Activated gamma-delta T cell treated with Interleukin-2 at 50 U/mL for 16 hours (primary cell): ENCODE measurements at places on chromosomes 4 and X.

DNA sequence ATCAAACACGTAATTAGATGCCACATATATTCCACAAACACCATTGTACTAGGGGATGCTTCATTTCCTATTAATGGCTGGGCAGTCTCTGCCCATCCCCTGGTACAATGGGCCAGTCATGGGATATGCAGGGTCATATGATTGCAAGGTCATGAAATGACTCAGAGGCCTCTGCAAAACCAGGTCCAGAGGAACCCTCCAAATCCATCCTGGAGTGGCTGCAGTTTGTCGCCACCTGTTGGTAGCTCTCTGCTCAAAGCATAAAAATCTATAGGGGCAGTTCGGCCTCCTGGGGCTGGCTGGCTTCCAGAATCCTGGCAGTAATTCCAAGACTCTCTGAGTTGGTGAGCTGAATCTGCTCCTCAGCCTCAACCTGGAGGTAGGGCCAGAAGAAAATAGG is 22.9 kb upstream of the PUDP start:
- peak; percentile 36 for DNase-seq

GRCh38 chrX:108020631-108021030 is 24.2 kb upstream of the VSIG1 start:
- no peak for DNase-seq

DNA sequence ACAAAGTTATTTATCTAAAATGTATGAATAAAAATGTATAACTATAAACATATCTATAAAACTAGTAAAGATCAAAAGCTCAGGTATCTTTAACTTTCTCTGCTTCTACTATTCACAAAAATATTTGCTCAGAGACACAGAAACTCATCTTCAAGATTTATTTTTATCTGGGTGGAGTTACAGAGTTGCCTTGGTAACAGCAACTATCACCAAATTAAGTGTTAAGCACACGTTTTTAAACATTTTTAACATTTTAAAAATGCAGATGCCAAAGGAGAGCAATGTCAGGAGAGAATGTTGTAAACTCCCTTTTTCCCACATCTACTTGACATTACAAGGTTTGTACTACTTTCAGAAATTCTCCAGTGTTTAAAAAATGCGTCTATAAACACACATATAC is 71.4 kb downstream of the SNCA start:
- no peak for DNase-seq

DNA sequence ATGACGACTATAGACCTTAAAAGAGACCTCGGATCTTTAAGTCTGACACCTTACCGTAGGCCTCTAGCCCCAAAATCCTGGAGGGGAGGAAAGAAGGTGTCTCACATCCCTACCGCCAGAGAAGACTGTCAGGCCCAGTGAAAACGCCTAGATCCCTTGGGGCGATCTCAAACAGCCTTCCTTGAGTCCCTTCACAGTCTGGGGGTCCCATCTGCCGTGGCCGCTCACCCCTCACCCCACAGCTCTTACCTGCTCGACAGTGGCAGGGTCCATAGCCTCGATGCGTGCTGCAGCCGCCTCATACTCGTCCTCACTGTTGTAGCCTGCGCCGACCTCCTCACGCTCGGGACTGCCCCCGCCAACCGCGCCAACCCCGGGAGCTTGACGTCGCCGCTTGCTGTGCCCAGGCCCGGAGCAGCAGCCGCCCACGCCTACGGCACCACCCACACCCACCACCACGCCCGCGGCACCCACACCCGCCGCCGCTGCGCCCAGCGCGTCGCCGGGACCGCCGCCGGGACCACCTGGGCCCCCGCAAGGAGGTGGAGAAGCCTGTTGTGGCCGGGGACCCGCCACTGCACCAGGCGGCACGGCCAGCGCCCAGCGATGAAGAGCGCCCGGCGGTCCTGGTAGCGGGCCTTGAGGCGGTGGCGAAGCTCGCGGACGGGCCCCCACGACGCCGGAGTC is 536 bp downstream of the OTUD5 start:
- DNase-seq = peak; percentile 41

DNA sequence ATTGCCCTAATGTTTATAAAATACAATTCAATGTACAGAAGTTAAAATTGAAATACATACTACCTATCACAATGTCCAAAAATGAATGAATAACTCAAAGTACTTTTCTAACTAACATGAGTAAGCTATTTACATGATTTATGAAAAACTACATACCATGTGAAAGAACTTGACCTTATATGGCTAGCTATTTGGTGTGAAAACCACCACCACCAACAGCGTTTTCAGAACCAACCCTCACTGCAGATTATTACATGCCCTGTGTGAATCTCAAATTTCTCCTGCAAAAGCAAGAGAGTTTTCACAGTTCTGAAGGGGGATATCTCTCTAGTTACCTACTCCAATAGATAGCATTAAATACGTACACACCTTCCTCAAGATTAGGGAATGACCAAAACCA is 198.5 kb downstream of the SPATA18 start:
- no peak for DNase-seq

DNA sequence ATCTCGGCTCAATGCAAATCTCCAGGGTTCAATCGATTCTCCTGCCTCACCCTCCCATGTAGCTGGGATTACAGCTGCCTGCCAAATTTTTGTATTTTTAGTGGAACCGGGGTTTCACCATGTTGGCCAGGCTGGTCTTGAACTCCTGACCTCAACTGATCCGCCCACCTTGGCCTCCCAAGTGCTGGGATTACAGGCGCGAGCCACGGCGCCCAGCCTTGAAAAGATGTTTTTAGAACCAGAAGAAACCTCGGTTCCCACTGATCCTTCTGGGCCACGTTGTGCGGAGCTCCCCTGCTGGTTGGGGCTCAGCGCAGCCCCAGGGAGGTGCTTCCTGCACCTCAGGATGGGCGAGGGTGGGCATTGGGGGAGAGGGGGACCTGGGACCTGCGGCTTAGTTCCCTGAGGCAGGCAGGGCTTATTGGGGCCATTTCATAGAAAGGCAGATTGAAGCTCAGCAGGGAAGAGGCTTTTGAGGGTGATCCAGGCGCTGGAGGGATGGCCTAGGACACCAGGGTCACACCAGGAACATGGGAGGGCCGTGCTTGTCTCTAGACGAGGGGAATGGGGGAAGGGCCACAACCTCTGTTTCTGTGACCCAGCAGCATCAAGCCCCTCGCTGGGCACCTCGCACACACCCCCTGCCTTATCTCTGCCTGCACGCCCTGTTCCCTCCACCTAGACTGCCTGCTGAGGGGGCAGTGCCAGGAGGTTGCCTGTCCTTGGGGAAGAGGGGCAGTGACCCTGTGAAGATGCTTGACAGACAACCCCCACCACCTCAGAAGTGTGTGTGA is 6.3 kb upstream of the ADD1 start:
- DNase-seq = no peak

- no peak for DNase-seq
Observed at GRCh38 chr4:173924561-173924960, 358.9 kb downstream of the FBXO8 start.
